ENCODE measurements at places on chromosomes 12 and 14. TPM values are rescaled to one million over a fixed set of nuclear protein-coding genes. Genes with fewer than 3 reads are reported as not detected.

The NAV3 gene
- 2.9 TPM for total RNA-seq

DNA sequence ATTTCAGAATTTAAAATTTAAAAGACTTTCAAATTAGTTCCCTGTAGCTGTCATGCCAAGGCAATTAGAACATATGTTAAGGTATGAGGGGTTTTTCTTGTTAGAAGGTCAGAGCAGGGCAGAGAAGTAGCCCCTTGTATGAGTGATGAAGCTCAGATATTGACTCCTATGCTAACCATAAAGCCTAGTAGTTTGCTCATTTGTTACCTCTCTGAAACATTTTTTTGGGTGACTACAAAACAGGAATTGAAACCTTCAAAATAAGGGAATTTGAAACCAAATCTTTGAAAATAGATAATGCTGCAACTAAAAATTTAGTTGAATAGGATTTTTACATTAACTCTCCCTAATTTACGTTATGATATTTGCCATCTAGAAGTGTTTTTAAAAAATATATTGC, 333.5 kb downstream of the NAV3 start:
- DNase-seq, result no peak
- H3K4me1 ChIP-seq, result no peaks in the 10 kb centered on the region
- no peaks in the 10 kb centered on the region for H3K27me3 ChIP-seq
- no peak overlapping the region for H3K27ac ChIP-seq
- H3K36me3 ChIP-seq, result no peaks in the 10 kb centered on the region

DNA sequence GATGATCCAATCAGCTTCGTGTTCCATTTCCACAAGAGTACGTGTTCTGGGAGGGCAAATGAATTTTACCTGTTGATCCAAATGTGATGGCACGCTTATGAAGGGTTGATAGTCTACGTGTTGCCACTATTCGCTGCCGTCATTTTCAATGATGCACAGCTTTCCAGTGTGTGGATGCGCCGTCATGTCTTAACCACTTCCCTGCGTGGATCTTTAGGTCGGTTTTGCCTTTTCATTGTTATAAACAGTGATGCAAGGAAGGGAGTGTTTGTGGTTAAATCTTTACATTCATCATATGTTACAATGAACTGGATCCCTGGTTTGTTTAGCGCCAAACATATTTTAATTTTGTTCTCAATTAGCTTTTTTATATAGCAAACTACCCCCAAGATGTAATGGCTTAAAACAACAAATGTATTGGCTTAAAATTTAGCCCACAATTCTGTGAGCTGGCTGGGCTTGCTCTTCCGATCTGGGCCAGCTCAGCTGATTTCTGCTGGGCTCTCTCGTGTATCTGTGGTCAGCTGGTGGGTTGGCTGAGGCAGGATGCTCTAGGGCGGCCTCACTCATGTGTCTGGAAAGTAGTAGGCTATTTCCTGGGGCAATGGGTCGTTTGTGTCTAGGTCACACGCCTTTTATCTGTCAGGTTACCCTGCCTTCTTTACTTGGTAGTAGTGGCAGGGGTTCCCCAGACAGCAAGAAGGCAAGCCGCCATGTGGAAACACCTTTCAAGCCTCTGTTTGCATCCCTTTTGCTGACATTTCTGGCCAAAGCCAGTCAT, 176.7 kb downstream of the CRADD start:
- no peak for DNase-seq
- no peak overlapping the region for H3K27ac ChIP-seq
- H3K36me3 ChIP-seq, result no peaks in the 10 kb centered on the region
- H3K4me3 ChIP-seq, result no peak overlapping the region

GRCh38 chr12:5861416-5861815, 83.6 kb downstream of the ANO2 start:
- no peak for DNase-seq
- no peak overlapping the region for H3K4me3 ChIP-seq
- no peaks in the 10 kb centered on the region for H3K36me3 ChIP-seq
- H3K27ac ChIP-seq, result no peak overlapping the region

DNA sequence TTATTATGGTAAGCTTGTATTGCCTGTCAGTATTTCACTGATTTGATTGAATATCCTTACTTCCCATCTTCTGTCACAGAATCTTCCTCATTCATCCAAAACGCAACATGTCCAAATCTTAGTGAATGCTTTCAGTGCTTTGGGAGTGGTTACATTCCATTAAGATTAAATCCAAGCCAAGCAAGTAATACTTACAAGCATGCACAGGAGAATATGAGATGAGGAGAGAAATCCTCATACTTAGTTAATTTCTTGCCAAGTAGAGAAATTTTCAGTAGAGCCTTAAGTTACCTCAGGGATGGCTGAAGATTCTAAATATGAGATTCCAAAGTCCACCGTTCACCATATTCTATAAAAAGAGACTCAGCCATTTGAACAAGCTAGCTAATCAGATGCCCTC, 316.0 kb downstream of the RAD51B start:
- H3K27ac ChIP-seq, result no peak overlapping the region
- no peak for DNase-seq
- H3K4me1 ChIP-seq, result no peaks in the 10 kb centered on the region
- H3K36me3 ChIP-seq, result no peaks in the 10 kb centered on the region

- H3K27me3 ChIP-seq, result no peaks in the 10 kb centered on the region
- no peak overlapping the region for H3K4me3 ChIP-seq
- DNase-seq, result no peak
- H3K4me1 ChIP-seq, result no peaks in the 10 kb centered on the region
- no peak overlapping the region for H3K27ac ChIP-seq
Measured at GRCh38 chr14:28243600-28243999, 523.0 kb upstream of the FOXG1 start.

The LTBP2 gene
- total RNA-seq, result 10.7 TPM

The CLEC9A gene
- 2.5 TPM for total RNA-seq

GRCh38 chr14:91396959-91397815, 20.4 kb downstream of the CCDC88C start:
- peak overlapping the region; percentile 69 for H3K27ac ChIP-seq
- H3K4me1 ChIP-seq, result peaks cover 35% of the 10 kb centered on the region
- no peaks in the 10 kb centered on the region for H3K36me3 ChIP-seq
- DNase-seq, result peak; percentile 82
- no peaks in the 10 kb centered on the region for H3K27me3 ChIP-seq

DNA sequence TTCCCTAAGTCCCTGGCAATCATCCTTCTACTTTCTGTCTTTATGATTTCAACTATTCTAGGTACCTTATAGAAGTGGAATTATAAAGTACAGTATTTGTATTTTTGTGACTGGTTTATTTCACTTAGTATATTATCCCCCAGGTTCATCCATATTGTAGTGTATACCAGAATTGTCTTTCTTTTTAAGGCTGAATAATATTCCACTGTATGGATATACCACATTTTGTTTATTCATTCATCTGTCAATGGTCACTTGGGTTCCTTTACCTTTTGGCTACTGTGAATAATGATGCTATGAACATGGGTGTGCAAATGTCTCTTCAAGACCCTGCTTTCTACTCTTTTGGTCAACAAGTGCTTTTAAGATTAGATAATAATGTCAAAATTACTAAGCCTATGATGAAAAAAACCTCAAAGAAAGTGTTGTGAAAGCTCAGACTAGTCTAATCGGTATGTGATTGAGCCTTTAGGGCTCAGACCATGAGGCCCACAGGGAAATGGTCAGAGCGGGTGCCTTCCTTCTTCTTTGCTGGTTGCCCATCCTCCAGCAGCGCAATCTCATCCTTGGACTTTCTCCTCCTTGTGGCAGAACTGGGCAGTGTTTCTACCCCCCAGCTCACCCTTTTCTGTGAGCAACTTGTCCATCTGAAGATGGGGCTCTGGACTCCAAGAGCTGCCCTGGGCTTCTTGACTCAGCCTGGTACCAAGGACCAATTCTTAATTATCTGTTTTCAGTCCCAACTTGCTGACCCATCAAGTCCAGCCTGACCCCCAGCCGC, 105.4 kb downstream of the TTC8 start:
- no peak overlapping the region for H3K4me3 ChIP-seq
- H3K27me3 ChIP-seq, result no peaks in the 10 kb centered on the region
- DNase-seq, result no peak
- H3K4me1 ChIP-seq, result no peaks in the 10 kb centered on the region
- no peak overlapping the region for H3K27ac ChIP-seq
- no peaks in the 10 kb centered on the region for H3K36me3 ChIP-seq

The PRR4 gene
- not detected for total RNA-seq

- no peak for DNase-seq
- H3K4me1 ChIP-seq, result no peaks in the 10 kb centered on the region
- no peaks in the 10 kb centered on the region for H3K27me3 ChIP-seq
- no peak overlapping the region for H3K27ac ChIP-seq
- H3K36me3 ChIP-seq, result no peaks in the 10 kb centered on the region
Measured at GRCh38 chr12:105352940-105353635, 22.6 kb downstream of the C12orf75 start.

DNA sequence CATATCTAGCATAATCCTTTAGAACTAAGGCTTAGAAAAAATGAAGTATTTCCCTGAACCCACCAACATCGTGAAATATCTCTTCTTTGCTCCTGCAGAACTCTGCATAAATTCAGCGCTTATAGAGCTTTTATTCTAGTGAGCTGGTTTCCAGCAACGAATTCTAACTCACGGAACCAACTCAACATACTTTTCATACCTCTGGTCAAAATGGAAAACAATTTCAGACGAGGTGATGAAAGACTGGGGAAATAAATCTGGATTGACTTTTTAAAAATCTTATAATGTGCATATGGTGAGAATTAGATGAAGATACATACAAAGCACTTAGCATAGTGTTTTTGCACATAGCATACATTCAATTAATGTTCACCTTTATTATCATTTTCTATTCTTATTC, 62.6 kb upstream of the BBS10 start:
- no peak overlapping the region for H3K27ac ChIP-seq
- H3K4me3 ChIP-seq, result no peak overlapping the region
- H3K36me3 ChIP-seq, result no peaks in the 10 kb centered on the region

GRCh38 chr14:102728501-102728900, 48.7 kb upstream of the TRAF3 start:
- no peak overlapping the region for H3K27ac ChIP-seq
- H3K36me3 ChIP-seq, result no peaks in the 10 kb centered on the region
- no peak overlapping the region for H3K4me3 ChIP-seq

DNA sequence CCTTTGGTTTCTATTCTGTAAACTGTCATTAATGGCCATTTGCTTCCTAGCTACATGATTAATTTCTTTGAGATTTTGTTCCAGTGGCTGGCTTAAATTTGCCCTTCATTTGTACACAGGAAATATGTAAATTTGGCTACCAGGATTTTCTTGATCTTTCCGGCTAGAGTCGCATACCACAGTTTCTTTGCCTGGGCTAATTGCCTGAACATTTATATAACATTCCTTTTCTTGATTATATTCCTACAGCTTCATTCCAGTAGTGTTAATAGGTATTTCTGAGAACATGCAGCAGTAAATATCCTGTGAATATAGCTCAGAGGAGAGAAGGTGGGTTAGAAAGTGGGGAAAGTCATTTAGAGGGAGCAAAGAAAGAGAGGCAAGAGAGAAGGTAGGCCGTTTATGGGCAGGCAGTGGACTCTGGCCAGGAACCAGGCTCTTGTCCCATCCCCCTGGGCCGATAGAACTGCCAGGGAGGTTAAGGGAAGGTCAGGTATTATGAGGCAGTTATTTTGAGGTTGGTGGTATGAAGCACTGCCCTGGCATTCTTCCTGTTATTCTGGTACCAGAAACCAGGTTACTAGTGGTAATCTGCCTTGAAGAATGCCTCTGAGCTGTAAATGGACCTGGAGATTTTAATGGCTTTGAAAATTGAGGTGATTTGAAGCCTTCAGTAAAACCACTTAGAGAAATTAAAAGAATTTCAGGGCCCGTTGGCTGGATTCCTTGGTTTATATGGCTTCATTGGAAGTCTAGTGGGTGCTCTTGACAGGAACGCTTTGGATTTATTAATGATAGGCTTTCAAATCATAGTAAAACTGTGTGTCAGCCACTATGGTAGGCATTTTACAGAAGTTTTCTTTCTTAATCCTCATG, 4.4 kb downstream of the RNF10 start:
- H3K27ac ChIP-seq, result peak overlapping the region; percentile 74
- no peaks in the 10 kb centered on the region for H3K27me3 ChIP-seq
- peaks cover 8% of the 10 kb centered on the region for H3K36me3 ChIP-seq
- H3K4me3 ChIP-seq, result peak overlapping the region; percentile 9

Data from Peyer's patch (tissue), 4 donors.